ENCODE measurements at places on chromosomes 5 and 9.

GRCh38 chr5:105167092-105167491 is 1604.5 kb upstream of the NUDT12 start:
- DNase-seq = no peak

- DNase-seq = no peak
Measured at GRCh38 chr9:8208465-8208864, 408.9 kb upstream of the DMAC1 start.

- no peak for DNase-seq
Measured at GRCh38 chr5:154627698-154628678, 127.2 kb upstream of the LARP1 start.

- no peak for DNase-seq
Measured at GRCh38 chr9:133726401-133727276, 11.5 kb downstream of the SARDH start.

DNA sequence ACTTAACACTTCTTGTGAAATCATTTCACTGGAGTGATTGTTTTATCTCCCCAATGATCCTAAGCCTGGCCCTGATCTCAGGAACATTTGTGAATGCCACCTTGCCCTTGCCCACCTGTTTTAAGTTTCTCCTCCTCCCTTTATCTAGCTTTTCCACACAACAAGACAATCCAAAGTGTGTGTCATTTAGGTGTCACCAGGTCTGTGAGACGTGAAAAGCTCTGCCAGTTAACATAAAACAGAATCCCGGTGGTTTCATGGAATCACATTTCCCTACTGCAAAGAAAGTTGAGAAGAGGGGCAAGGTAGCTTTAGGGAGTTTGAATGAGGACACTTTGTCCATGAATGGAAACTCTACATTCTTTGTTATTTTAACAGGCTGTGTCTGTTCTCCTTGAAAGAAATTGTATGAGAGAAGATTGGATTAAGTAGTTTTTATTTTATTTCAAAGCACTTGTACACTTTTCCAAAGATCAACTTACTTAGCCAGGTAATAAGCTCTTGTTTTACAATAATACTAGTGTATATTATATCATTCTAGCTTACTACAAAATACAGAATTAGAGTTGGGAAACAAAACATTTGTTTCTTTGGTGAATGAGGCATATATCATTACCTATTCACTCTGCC is 239.0 kb downstream of the ISL1 start:
- no peak for DNase-seq
